Ovary (tissue), 10 donors: ENCODE measurements at places on chromosomes 2 and 18.

DNA sequence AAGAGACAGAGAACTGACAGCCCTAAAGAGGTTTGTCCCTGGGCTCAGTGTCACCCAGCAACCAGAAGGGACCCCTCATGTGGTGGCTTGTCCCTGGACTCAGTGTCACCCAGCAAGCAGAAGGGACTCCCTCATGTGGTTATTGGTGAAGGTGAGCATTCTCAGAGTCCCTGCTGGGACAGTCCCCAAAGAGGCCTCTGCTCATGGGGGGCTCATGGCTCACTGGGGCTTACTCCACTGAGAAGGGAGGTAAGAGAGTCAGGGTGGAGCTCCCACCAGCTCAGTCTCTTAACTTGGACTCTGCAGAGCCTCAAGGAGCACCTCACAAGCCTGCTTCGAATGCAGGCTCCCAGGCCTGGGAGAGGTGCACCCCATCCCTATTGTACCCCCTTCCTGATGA is 145.2 kb upstream of the COPS8 start:
- DNase-seq = no peak

DNA sequence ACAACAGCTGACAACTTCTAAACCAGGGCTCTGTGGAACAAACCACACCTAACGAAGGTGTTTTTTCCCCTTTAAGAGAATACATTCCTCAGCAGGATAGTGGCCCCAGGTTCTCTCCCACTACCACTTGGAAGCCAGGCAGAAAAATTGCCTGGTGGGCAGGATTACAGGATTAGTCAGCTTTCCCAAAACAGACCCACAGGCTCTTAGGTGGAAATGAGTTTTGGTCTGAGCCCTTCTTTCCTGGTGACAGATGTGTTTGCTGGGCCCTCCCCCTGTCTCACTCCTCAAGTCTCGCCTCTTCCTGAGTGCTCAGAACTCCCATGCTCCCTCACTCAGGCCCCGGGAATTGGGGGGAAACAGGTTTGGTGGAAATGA is 139.4 kb upstream of the HAAO start:
- peak; percentile 33 for DNase-seq

DNA sequence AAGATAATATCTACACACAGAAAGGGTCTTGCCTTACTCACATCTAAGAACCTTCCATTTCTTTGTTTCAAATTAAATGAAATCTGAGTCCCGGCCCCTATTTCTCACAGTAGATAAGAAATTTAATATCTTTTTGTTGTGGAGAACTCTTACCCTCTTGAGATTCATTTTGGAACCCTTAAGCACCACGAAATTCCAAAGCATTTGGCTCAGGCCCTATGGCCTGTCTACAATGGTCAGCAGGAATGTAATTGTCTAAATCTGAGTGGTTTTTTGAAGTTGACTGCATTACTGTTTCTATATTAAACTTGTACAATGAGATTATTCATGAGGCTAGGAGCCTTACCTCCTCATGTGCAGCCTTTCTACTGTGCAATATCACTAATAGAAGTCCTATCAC is 723.3 kb downstream of the TSN start:
- no peak for DNase-seq

DNA sequence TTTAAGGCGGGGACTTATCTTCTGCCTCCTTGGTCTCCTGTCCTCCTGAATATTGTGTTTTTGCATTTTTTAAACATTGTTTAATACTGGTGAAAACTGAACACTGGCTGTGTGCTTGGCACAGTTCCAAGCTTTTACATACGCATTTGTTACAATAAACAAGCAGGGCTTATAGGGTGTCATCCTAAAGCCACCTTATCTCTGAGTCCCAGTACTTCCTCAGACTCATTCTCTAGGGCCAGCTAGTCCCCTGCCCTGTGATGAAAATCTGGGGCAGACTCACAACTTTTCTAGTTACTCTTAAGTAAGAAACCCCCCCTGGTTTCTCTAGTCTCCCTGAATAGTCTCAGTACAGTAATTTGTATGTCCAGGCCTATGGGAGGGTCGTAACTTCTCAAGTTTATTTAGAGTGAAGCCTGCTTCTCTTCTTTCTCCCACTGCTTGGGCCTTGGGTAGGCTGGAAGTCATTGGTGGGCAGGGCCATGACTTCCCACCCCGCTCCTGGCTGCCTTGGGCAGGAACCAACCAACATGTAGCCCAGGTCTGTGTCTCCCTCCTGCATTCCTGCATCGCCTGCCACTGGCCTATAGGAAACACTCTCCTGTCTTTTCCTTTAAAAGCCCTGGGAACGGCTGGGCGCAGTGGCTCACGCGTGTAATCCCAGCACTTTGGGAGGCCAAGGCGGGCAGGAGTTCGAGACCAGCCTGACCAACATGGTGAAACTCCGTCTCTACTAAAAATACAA is 7.7 kb upstream of the KCNE4 start:
- no peak for DNase-seq

DNA sequence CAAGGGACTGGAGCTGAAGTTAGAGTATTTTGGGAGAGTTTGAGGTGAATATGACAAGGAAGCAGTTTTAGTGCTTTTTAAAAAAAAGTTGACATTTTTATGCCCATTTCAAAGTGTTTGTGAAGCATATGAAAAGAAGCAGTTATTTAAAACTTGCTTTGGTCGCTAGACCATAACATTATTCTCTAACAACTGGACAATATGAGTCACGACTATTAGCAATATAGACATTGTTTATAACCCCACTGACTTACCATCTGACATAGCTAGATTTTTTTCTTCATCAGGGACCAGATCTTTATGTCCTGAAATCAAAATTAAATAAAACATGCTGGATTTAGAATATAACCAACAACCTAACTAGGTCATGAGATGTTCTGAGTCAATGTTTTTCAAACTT is 22.6 kb upstream of the DYTN start:
- DNase-seq = no peak

DNA sequence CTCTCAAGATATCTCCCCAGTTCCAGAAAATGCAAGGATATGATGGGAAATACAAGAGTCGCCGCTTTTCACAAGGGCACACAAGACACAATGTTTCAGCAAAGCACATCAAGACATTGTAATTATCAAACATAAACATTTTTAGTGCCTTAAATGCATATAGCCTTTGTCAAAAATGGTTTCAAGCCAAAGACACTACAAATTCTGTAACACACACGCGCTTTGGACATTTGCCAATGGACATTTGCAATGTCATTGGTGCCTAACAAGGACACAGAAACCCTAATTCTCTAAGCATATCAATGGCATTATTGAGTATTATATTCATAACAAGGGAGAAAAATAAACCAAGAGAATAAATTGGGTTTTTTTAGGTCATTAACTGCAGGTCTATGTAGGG is 16.1 kb downstream of the ADD2 start:
- no peak for DNase-seq

- no peak for DNase-seq
Observed at GRCh38 chr2:7595206-7595605, 678.0 kb downstream of the RNF144A start.

- DNase-seq = no peak
Observed at GRCh38 chr2:1791685-1792435, 47.5 kb upstream of the PXDN start.

GRCh38 chr18:25787276-25787675 is 303.1 kb downstream of the SS18 start:
- DNase-seq = no peak

DNA sequence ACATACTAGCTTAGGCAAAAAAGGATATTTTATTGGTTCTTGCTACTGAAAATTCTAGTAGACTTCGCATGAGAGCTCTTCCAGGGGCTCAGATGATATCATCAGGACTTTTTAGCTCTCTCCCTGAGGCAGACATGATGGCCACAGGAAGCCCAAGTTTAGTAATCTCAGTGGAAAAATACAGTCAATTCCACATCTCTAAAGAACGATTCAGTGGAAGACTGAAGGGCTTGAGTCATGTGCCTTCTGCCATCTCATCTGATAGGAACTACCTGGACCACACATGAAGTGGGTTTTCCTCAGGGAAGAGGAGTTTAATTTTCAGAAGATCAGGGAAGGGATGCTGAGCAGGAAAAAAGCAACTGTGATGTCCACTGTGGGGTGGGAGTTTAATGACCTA is 117.3 kb downstream of the TTC27 start:
- no peak for DNase-seq

DNA sequence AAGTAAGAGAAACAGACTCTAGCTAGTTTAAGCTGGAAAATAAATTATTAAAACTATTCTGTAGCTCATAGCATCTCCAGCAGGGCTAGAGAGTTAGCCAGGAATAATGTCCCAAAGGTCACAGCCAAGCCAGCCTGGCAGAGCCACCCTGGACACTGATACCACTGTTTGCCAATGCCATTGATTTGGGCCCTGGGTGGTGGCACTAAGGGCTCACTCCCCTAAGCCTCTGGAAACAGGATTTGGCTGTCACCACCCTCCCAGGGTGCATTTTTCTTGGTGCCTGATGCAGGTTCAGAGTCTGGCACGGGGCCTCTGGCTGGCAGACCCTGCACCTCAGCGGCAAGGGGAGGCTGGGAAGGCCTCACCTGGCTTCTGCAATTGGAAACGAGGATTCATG is 7.1 kb downstream of the SH2D6 start:
- no peak for DNase-seq

DNA sequence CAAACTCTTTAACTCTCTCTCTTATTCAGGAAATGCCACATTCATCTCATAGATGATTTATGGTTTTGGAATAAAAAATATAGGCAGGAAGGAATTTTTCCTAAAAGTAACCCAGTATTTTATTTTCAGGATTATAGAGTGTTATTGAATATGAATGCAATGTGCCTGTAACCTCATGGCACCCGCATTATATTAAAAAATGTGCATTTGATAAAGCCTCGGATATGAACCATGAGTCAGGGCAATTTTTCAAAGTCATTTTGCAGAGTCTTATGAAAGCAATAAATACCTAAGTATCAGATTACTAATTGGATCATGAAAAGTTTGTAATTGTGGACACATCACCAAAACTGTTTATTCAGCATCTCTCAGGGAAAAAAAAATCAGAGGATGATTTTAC is 573.8 kb downstream of the TSN start:
- DNase-seq = no peak

DNA sequence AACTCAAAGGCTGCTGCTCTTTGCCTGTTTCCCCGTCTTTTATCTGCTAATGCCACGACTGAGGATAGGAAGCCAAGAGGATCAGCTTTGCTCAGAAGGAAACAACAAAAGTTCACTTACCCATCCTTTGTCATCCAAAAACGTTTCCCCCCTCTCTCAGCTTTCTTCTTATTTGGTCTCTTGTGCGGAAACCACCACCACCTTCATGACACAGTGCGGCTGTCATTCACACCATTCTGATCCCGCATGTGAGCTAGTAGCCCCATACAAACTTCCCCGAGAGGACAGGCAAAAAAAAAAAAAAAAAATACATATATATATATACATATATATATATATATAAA is 656 bp downstream of the LRRTM4 start:
- no peak for DNase-seq

DNA sequence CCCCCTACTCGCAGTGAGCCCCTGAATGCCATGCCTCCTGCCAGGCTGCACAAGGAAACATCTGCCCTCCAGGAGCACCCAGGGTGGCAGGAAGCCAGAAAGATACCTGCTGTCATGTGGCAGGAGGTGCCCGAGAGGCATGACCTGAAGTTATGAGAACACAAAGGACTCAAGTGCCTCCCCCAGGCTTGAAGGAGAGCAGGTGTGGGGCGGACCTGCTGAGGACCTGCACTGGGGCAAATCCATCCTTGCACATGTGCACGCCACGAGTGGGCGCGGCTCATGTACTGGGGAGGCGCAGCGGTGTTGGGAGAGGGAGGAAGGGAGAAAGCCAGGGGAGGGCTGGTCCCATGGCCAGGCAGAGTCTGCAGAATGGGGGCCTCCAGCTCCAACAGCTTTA is 26.9 kb downstream of the SDC1 start:
- no peak for DNase-seq

DNA sequence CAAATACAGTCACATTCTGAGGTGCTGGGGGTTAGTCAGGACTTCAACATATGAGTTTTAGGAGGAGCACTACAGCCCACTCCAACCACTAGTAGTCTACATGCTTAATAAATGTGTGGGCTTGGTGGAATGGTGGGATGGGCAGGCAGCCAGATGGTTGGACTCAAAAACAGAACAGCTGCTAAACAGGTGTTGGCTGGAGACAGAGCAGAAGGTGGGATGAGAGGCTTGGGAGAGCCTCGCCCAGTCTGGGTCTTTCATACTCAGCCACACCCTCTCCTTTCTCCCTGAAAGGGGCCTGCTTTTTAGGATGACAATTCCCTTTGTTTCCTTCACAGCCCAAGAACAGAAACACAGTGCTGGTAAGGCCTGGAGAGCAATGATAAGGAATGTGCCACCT is 143.9 kb upstream of the KLHL29 start:
- no peak for DNase-seq

- no peak for DNase-seq
Observed at GRCh38 chr2:69744456-69744855, 2.5 kb downstream of the ANXA4 start.
